C1 segment of cervical spinal cord (tissue), 14 donors: ENCODE measurements at places on chromosomes 1 and 21.
A peak's percentile ranks its signal among the peaks of the same experiment; 100 is the strongest.

DNA sequence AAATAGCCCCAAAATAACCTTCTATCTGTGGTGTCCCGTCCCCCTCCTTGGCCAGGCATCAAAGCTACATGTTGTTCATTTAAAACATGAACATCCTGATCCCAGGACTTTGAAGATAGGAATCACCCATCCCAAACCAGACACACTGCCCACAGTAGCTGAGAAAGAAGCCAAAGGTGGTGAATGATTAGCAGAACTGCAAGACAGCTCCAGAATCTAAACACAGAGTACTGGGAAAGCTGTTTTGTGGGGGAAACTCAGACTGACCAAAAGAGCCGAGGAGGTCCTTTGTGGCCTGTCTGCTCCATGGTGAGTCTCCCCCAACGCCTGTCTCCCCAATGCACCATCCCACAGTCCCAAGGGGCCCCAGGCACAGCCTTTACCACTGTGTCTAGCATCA, 7.3 kb upstream of the TEDDM1 start:
- no peak for DNase-seq

GRCh38 chr1:186845576-186846210, 16.9 kb downstream of the PLA2G4A start:
- no peak for DNase-seq

GRCh38 chr1:207109004-207109403, 5.0 kb downstream of the C4BPA start:
- no peak for DNase-seq

DNA sequence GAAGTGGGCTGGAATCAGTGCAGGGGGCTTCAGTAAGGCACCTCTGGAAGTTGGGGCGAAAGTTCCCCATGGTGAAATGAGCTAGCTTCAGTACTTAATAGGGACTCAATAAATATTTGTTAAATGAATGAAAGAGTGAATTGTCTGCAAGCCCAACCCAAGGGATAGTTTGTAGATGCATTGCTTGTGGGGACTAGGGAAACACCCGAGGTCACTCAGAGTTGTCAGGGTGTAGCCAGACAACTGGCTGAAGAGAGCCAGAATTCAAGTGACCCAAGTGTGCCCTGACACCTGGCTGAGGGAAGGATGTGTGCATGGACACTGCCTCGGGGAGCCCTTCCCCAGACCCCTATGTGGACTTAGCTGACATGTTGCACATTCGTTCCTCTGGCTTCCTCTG, 1.3 kb upstream of the SLC26A9 start:
- no peak for DNase-seq

DNA sequence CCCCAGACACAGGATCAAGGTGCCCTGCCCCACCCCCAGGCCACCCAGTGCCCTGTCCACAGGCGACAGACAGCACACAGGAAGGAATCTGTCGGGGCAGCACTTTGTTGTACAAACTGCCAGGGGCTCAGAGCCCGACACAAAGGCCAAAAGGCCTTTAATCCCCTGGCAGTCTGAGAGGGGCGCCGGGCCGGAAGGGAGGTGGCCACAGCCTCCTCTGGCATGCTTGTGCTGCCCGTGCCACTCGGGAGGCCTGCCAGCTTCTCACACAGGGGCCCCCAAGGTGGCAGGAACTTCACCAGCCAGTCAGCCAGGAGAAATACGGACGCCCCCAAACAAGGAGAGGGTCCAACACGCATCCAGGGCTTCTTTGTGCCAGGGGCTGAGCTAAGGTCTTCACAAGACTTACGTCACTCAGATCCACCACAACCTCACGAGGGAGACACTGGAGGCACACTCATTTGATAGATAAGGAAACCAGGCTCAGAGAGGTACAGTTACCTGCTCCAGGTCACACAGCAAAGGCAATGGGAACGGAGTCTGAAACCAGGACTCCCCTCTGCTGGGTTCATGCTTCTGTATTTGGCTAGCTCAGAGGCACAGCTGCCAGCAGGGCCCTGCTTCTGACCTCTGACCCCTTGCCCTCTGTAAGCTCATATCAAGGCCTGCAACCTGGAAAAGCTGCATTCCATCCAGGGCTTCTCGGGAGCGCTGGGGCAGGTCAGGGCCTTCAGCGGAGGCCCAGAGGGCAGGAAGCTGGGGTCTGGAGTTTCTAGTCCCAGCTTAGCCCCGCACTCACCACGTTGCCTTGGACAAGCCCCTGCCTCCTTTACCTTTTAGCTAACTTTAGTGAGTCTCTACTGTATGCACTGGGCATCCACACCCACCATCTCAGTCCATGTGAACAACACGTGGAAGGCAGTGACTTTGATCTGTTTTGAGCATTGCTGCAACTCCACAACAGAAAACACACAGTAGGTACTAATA, 34.8 kb downstream of the HSPG2 start:
- DNase-seq, result no peak

- DNase-seq, result no peak
Observed at GRCh38 chr1:241569848-241570247, 37.7 kb downstream of the KMO start.

GRCh38 chr21:32442566-32443318, 30.2 kb downstream of the EVA1C start:
- no peak for DNase-seq

DNA sequence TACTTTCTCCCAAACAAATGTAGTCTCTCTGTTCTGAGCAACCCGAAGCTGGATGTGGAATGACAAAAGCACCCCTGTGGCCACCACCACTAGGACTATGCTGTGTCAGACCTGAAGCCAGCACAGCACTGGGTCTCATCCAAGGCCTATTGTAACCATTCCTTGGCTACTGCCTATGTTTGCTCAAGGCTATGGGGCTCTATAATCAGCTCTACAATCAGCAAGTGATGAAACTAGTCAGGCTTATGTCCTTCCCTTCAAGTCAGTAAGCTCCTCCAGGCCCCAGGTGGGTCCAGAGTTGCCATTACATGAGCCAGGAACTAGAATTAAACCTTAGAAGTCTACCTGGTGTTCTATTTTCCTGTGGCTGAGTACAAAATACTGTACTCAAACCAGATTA, 370.2 kb downstream of the TBX15 start:
- DNase-seq, result no peak

DNA sequence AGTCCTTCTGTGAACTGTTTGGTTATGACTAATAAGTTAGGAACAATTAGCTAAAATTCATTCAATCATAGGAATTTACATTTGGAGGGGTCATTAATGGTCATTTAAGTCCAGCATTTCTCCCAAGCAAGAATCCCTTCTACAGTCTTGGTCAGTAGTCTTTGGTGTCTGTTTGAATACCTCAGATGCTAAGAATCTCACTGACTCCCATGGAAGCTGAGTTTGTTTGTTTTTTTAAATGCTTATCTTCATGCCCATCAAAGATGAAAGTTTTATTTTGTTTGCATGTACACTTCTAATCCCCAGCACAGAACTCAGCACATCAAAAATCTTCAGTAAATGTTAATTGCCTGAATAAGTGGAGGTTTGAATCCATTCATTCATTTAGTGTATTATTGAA, 41.3 kb upstream of the SLC44A3 start:
- DNase-seq, result no peak

DNA sequence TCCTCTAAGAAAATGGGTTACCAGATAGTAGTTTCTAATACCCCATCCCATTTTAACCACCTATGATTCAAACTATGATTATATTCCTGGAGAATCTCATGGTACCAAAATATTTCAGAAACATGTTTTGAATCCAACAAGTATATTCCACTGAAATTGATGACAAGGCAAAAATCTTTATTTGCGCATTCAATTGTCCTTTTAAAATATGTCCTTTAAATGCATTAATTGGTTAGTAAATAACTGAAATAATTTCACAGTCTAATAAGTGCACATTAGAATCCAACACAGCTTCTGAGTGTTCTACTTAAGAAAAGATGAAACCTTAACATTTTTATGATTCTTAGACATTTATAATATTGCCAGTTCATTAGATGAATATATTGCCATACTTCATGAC, 356.6 kb downstream of the SETD4 start:
- no peak for DNase-seq

DNA sequence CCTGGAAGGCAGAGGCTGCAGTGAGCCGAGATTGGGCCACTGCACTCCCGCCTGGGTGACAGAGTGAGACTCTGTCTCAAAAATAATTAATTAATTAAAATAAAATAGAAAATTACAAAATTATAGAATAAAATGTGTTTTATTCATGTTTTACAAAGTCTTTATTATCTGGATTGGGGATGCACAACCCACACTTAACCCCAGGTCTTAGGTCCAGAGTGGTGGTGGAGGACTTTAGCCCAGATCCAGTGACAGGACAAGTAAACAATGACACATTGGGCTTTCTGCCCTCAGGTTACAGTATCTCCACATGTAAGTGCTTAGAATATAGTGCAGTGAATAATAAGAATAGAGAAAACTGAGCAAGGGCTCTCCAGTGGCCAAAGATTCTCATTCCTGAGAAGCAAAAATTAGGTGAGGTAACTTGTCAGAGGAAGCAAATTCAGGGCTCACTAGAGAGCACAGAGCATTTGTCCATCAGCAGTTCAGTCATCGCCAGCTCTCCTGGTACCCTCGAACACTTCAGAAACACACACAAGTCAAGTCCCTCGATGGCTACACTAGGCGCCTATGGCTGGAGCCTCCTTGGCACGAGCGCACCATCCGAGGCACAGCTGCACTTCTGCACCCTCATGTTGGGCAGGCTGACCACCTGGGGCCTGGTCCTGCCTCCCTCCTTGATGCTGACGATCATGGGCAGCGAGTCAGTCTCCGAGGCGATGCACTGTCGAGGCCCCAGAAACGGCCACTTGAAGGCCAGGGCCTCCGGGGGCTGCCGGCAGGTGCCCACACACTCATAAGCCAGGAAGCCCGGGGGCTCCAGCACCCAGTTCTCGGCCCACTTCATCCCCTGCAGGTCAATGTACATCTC, 2.6 kb downstream of the LEFTY1 start:
- no peak for DNase-seq

- no peak for DNase-seq
Observed at GRCh38 chr21:26041431-26042180, 129.0 kb downstream of the APP start.

- DNase-seq, result no peak
Observed at GRCh38 chr1:7425229-7425628, 345.9 kb upstream of the VAMP3 start.

DNA sequence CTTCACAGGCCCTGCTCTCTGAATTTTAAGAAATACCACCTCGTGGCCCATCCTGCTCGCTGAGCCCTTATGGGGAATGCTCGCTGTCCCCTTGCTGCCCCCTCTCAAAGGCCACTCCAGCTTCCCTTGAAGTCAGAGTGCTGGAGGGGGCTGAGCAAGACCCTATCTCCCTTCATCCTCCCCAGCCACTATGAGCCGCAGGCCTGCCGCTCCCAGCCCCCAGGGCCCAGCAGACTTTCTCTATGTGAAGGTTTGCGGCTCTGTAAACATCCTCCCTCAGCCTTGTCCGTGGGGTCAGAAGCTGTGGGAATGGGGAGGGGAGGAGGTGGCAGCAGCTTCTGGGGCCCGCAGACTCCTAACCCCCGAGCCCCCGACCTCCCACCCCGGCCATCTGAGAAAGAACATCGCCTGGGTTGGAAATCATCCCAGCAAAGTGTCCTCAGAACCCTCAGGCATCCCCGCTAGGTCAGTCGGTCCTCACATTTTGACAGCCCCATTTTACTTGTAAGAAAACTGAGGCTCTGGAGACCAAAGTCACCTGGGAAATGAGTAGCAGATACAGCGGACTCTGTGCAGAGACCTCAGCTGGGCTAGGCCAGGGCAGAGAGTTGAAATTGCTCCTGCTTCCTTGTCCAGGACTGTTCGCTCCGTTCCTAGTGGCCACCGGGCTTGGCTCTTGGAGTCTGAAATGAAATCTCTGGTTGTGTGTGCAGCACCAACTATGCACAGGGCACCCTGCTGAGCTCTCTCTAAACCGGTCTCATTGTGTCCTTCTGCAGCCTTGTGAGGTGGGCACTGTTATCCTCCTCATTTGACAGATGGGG, 4.4 kb downstream of the KCNQ4 start:
- DNase-seq, result no peak

DNA sequence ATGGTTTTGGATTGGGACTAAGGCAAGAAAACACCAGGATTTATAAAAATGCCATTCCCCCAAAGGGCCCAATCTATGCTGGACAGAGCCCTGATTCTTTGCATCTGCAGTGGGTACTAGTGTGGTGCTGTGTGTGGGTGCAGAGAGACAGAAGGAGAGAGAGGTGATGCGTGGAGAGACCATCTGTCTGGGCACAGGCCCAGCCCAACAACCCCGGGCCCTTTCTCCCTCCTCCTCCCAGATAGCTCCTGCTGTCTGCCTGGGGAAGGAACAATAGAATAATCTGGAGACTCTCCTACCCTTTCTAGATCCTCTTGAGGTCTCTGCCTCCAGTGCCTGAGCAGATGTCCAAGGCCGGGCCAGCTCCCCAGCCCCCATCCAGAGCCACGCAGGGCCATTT, 15.1 kb downstream of the KIAA1614 start:
- DNase-seq, result peak; percentile 26

GRCh38 chr1:244047621-244048255, 3.3 kb upstream of the ZBTB18 start:
- peak; percentile 71 for DNase-seq

DNA sequence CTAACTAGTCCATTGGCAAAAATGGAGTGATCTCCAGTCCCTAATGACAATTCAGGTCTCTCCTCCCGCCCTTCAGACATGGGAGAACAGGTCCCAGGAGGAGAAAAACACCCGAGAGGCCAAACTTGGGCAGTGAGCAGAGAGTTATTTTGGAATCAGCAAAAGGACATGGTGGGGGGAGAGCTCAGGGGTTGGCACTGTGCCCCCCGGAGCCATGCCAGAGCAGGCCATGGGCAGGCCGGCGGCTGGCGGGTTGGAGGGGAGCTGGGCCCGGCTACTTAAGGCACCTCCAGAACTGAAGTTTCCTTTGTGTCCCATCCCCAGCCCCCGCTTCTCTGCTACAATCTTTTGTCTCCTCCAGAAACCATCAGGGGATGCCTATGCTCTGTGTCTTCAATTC, 7.1 kb downstream of the LGR6 start:
- DNase-seq, result peak; percentile 15

DNA sequence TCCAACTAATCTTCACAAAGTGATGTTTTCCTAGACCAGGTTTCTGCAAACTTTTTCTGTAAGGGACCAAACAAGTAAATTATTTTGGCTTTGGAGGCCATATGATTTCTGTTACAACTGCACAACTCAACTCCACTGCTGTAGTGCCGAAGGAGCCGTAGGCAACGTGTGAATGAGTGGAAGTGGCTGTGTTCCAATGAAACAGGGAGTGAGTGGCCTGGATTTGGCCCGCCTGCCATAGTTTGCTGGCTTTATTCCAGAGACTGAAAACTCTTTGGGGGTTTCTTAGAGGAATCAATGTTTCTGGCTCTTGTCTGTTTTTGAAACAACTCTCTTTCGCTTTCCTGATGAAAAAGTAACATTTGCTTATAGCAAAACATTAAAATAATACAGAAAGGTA, 12.6 kb upstream of the ACTL8 start:
- no peak for DNase-seq

GRCh38 chr1:115839029-115839678, 1.8 kb downstream of the NHLH2 start:
- DNase-seq, result peak; percentile 26

GRCh38 chr1:170967042-170967910, 31.9 kb downstream of the MROH9 start:
- no peak for DNase-seq

GRCh38 chr21:36587388-36587787, 107.5 kb upstream of the CLDN14 start:
- DNase-seq, result no peak
